ENCODE measurements at places on chromosomes 16 and 17.

DNA sequence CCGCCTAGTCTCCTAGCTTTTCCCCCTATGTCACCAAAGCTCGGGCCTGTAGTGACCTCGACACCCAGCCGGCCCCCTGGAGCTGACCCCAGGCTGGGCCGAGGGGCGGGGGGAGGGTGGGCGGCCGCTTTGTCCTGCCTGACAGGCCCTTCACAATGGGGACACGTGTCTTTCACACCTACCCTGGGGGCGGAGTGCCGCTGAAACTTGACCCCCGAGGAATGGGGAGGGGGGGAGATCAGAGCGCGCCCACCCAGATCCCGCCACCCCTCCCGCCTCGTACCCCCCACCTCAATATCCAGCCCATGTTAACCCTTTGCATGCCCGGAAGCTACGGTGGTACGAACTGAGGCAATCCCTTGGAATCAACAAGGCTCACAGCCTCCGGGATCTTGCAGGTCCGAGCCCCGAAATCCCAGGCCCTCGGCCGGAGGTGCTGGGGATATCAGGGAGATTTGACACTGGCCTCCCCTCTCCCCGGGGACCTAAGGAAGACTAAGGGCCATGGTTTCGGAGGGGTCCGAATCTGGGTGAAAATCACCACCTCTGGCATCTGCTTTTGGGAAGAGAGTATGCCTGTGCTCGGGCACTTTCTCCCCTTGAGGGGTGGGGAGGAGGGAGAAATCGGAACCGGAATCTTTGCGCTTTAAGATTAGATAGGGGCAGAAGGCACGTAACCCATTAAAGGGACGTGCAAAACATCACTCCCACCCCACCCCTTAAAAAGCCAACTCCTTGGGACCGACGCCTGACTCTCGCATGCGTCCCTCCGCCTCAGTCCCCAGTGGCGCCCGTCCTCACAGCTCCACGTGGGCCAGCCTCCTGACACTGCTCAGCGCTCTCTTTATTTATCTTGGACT, 2.6 kb downstream of the NOG start:
- DNase-seq = peak; percentile 68

DNA sequence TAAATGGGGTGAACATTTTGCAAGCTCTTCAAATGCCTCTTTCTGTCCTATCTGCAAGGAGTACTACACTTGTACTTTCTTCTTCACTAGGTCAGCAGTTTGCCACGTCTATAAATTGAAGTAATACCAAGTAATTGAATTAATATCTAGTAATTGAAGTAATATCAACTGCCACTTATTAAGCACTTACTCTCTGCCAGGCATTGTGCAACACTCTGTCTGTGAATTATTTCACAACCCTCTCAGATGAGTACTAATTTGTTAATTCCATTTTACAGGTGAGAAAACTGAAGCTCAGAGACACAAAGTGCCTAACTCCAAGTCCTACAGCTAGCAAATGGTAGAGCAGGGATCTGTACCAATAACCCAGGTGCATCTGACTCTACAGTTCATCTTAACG, 4.1 kb downstream of the SDR42E1 start:
- DNase-seq = no peak

- DNase-seq = peak; percentile 25
Measured at GRCh38 chr17:70945386-70945785, 776.1 kb downstream of the KCNJ2 start.

- DNase-seq = no peak
Measured at GRCh38 chr16:20870122-20870820, 29.9 kb downstream of the DCUN1D3 start.

GRCh38 chr16:84893849-84894599, 74.2 kb downstream of the CRISPLD2 start:
- DNase-seq = no peak

DNA sequence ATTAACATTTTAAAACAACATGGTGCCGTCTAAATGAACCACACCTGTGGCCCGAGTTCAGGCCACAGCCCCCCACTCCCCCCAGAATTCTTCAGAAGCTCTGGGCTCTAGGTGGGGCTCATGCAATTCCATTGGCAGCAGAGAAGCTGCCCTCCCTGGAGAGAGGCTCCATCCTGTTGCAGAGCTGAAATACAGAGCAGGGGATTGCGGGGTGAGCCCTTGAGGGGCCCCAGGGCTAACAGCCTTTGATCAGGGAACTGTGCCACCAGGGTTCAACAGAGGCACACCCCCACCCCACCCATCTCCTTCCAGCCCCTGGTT, 69.3 kb downstream of the ABR start:
- no peak for DNase-seq

Measured in WTC11 (cell line).